Stimulated activated CD4-positive, alpha-beta T cell treated with anti-CD3 and anti-CD28 coated beads, Interleukin-4, amount 100 ng/mL, for 4 hours (primary cell): ENCODE measurements at places on chromosomes 7 and 10.
A peak's percentile ranks its signal among the peaks of the same experiment; 100 is the strongest.

DNA sequence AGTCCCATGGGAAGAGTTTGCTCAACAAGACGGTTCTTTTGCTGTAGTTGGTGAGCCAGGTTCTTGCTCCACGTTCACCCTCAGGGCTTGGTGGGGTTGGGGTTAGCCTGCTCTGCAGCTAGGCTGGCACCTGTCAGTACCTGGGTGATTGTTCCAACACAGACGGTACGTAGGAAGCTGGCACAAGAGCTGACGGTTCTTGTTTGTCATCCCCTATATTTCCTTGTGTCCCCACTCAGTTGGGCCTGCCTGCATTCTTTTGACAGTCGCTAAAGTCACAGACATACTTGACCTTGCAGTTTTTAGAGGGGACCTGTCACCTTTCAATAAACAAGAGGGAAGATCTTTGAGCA, 40.2 kb upstream of the SYPL1 start:
- DNase-seq: no peak

- no peak for DNase-seq
Observed at GRCh38 chr10:34918776-34919315, 103.8 kb upstream of the PARD3 start.

GRCh38 chr10:132428486-132428995, 31.5 kb downstream of the PWWP2B start:
- no peak for DNase-seq

GRCh38 chr10:72083790-72084459, 4.4 kb downstream of the SPOCK2 start:
- DNase-seq: peak; percentile 62

DNA sequence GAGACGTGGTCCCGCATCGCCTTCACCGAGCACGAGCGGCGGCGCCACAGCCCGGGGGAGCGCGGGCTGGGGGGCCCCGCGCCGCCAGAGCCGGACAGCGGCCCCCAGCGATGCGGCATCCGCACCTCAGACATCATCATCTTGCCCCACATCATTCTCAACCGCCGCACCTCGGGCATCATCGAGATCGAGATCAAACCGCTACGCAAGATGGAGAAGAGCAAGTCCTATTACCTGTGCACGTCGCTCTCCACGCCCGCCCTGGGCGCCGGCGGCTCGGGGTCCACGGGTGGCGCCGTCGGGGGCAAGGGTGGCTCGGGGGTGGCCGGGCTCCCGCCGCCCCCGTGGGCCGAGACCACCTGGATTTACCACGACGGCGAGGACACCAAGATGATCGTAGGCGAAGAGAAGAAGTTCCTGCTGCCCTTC, 737 bp downstream of the CNNM2 start:
- DNase-seq: peak; percentile 5

DNA sequence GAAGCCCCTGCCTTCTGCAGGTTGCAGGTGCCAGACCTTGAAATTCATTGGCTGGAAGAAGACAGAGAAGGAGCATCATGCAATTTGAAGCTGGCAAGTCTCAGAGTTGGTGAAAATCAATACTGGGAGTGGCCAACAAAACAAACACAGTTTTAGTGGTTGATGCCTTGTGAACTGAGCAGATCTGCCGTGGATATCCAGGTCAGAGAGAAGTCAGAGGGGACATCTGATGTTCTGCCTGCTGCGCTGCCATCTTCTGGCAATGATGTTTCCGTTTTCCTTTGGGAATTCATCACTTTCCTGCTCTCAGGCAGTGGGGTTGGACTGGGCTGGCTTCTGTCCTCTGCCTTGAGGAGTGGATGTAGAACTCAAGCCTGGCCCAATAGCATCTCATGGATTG, 132.0 kb downstream of the RPS24 start:
- DNase-seq: no peak

DNA sequence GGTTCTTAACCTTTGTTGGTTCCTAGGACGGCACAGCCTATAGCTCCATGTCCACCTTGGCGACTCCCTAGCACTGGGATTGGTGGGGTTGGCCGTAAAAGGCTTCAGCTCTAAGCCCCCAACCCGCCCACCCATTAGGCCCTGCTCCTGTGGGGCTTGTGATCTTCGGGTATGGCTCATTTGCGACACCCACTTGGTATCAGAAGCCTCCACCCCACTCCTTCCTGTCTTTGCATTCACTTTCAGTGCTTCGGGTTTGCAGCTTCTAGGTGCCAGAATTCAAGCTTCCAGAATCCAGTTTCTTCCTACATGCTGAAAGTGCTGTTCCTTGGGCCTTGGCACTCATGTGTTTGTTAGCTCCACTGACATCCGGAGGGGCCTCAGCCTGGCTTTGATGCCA, 39.5 kb downstream of the HABP2 start:
- DNase-seq: no peak

- no peak for DNase-seq
Observed at GRCh38 chr7:14340393-14341074, 351.1 kb upstream of the ETV1 start.

GRCh38 chr10:47326306-47326926, 4.2 kb downstream of the GDF2 start:
- DNase-seq: no peak

DNA sequence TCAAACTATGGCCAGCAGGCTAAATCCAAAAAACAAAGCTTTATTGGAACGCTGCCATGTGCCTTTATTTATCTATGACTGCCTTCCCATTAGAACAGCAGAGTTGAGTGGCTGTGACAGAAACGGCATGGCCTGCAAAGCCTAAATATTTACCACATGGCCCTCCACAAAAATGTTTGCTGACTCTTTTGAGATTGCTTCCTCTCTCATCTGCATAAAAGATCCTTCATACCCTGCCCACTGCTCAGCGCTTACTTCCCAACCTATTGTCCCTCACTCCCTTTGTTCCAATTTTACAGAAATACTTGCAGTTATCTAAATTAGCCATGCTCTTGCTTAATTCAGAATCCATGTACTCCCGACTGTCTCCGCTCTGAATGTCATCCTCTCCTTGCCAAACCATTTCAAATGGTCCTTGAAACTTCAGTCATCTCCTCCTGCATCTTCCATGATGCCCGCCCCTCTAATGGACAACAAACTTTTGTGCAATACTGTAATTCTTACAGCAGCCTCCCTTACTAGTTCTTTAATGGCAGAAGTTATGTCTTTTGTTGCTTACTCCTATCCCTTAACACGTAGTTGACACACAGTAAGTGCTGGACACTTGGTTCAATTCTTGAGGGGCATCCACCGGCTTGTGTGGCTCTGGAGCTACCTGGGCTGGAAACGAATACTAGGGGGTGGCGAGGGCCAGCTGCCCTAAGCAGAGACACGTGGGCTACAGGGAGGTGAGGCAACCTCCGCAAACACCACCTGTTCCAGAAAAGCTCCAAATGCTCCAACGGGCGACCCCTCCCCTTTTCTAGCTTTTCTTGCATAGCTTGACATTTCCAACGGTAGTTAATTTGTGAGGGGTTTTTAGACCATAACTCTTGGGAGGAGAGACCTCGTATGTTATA, 832 bp downstream of the XRCC2 start:
- DNase-seq: peak; percentile 2

DNA sequence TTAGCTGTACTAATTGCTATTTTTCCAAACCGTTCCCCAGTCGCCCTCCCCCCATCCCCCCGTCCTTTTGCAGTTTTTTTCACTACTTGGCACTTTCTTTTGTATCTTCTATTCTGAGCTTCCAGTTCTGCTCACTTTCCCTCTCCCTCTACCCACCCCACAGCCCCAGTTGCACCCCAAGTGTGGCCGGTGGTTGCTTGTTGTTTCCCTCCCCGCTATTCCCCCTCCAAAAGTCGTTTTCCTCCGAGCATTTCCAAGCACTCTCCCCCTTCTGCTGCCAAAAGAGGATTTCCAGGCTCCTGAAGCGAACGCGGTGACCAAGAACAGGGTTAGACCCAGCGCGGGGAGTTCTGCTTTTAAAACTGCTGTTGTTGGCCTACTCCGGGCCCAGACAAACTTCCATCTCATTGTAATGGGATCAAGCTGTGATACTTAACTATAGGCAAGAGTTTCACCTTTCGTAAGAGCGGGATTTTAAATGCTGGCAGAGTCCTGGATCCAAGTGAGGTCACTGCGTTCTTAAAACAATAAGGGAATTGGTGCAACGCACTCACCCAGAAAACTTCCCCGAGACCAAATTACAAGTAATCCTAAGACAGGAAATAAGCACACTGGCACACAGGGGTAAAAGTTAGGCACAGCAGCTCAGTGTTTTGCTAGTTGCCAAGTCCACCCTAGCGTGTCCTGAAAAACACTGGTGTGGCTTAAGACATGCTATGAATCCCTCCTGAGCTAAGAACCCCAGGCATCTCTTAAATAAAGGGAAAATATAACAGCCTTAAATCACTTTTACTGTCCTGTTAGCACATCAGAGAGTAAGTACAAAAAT, 1.5 kb upstream of the RGS10 start:
- DNase-seq: no peak

- no peak for DNase-seq
Observed at GRCh38 chr10:99930731-99931550, 78.8 kb downstream of the DNMBP start.

GRCh38 chr7:111146136-111146535, 55.2 kb downstream of the LRRN3 start:
- no peak for DNase-seq

DNA sequence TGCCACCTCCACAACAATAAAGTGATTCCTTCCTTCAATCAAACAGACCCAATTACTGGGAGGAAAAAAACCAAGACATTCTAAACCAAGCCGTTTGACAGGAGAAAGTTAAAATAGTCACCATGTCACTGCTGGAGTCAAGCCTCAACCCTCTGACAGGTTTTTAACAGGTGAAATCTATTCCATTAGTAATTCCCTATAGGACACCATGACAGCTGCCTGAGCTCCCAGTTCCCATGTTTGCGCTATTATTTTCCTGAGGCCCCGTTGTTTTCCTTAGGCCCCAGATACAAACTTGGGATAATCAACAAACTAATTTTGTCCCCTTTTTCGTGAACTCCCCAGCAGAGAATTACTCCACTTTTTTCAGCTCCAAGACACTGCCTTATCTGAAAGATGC, 113.9 kb downstream of the ARL5B start:
- DNase-seq: no peak

DNA sequence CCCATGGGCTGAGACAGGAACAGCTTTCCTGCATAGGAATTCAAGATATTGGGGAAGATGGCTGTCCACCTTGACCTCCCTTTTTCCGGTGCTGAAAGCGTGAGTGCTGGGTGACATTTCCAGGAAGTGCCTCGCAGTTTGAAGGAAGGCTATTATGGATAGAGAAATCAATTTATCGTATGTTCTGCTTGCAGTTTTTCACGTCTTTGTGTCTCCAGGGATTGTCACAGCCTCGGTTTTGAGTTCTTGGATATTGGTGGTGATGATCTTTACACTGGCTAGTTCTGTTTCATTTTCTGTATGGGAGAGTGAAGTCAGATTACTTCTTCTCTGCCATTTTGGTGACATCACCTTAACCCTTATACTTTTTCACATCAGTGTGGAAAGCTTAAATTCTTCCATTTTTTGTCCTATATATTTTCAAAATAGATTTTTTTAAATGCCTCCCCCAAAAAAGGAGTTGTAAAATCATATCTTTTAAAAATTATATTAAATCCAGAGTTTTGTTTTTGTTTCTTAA, 102.5 kb upstream of the APBB1IP start:
- DNase-seq: no peak

DNA sequence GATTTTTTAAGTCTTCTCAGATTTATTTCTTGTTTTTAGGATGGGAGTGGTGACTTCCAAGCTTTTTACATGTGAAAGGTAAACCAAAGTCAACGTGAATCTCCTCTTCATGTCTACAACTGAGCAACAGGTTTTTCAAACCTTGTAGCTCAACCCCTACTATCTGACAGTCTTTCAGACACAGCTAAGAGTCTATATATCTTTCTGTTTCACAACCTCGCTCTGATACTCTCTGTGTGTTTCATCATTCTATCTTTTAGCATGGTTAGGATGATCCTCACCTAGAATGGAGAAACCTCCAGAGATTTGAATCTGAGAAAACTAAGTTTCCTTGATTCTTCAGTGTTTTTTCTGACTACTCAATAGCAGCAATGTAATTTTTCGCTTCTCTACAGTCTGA, 96.1 kb downstream of the EPDR1 start:
- no peak for DNase-seq

GRCh38 chr10:71743089-71743838, 23.7 kb upstream of the C10orf105 start:
- no peak for DNase-seq

DNA sequence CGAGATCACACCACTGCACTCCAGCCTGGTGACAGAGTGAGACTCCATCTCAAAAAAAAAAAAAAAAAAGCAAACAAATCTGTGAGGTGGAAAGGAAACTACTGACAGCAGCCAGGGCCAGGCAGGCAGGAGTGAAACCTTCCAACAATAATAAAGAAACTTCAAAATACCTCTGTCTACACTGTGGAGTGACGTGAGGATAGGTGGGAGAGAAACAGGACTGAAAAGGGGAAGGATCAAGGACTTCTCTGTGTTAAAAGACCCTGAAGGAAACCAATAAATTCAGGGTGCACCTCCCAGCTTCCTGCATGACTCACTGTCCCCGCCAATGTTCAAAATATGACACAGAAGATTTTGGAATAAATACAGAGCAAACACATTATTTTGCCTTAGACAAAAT, 82.9 kb downstream of the KIAA1549 start:
- DNase-seq: peak; percentile 21

- DNase-seq: no peak
Observed at GRCh38 chr10:33754052-33754451, 419.6 kb upstream of the NRP1 start.

- DNase-seq: no peak
Observed at GRCh38 chr7:1691601-1692514, 21.8 kb downstream of the ELFN1 start.

GRCh38 chr10:62021128-62021665, 119.7 kb downstream of the ARID5B start:
- DNase-seq: no peak

DNA sequence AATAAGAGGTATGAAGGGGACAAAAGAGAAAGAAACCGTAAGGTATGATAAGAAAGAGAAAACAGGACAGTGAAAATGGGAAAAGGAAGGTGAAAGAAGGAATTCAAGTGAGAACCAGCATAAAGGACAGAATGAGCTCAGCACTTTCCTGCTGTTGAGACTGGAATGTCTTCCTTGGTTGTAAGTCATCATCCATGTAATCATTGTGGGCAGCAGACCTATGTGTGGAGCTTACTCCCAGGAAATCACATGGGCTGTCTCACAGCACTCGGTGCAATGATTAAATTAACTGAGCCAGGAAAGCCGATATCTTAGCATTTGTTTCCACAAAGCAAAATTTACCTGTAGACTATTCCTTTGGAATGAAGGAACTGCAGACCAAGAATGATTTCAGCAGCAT, 118.1 kb downstream of the PRKCQ start:
- DNase-seq: no peak

GRCh38 chr10:78523453-78523852, 489.8 kb downstream of the RPS24 start:
- no peak for DNase-seq

GRCh38 chr10:100923580-100923979, 10.8 kb downstream of the SLF2 start:
- DNase-seq: no peak

GRCh38 chr7:40095695-40096327, 38.6 kb downstream of the MPLKIP start:
- DNase-seq: no peak
